Nephron progenitor cell (in vitro differentiated cells): ENCODE measurements at places on chromosomes 7 and 10.

GRCh38 chr7:91239171-91239604 is 25.0 kb upstream of the FZD1 start:
- DNase-seq = no peak

DNA sequence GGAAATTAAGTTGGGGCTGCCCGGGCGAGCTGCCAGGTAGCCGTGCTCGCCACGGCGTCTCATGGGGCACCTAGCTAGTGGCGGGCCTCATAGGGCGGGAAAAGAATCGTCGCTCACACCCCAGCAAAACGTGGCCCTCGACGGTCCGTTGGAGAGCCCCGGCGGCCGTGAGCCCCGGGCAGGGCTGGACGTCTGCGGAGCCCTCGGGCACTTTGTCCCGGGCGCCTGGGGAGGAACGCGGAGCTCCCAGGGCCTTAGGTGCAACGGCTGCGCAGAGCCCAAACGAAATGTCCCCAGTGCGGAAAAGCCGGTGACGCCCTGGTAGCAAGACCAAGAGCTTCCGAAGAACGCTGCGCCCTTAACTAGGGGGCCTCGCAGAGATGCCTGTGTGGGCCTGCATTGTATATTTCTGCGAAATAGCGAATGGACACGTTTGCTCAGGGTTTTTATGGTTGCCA is 866 bp upstream of the SFMBT2 start:
- peak; percentile 29 for DNase-seq

- no peak for DNase-seq
These were observed 60.4 kb downstream of the ARL4A start for GRCh38 chr7:12747687-12748306.

GRCh38 chr10:35400595-35401268 is 64.4 kb downstream of the CCNY start:
- DNase-seq = no peak

DNA sequence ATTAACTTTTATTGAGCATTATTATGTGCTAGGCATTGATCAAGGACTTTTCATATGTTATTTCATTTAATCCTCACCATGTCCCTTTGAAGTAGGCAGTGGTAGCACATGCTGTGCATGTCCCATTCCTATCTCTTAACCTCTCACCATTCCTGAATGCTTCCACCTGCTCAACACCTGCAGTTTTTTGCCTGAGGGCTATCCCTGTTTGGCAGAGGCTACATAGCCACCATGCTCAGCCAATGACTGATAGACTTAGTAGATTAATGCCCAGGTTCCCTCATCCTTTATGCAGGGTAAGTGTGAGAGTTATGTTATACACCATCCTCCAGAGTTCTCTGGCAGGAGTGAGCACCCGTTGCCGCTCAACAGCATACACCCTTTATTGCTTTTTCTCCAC is 387.8 kb downstream of the BBS9 start:
- no peak for DNase-seq

GRCh38 chr10:58477902-58478301 is 34.8 kb upstream of the BICC1 start:
- DNase-seq = no peak

DNA sequence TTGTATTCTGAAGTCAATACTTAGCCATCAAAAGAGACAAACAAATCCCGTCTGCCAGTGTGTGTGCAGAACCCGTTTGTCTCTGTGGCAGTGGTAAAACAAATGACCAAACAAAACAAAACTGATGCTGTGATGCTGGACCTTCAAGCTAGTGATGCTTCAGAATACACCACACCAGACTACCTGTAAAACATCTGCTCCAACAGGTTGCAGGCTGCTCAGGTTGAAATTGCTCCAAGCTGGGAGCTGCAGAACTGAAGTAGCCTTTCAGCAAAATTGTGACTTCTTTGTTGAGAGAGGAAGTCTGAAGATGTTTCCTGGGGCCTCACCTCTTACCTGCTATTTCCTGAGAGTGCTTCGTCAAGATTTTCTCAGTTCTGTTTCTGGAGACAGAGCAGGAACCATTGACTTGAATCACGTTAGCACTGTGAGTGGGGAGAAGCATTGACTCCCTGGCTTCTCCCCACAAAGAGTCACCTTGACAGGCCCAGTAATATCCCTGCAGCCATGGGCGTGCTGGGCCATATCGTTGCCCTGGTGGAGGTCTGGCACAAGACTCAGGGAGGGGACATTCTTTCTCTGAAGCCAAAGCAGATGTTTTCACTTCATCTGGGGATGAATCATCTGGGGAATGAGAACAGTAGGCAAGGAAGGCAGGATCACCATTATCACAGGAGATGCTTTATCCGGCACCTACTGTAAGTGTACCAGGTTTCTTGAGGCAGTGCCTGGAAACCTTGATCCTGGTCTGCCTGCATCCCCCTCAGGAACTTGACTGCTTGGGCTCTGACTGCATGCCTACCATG is 80.2 kb downstream of the RBM20 start:
- no peak for DNase-seq

GRCh38 chr7:132830941-132831340 is 250.9 kb downstream of the CHCHD3 start:
- no peak for DNase-seq

DNA sequence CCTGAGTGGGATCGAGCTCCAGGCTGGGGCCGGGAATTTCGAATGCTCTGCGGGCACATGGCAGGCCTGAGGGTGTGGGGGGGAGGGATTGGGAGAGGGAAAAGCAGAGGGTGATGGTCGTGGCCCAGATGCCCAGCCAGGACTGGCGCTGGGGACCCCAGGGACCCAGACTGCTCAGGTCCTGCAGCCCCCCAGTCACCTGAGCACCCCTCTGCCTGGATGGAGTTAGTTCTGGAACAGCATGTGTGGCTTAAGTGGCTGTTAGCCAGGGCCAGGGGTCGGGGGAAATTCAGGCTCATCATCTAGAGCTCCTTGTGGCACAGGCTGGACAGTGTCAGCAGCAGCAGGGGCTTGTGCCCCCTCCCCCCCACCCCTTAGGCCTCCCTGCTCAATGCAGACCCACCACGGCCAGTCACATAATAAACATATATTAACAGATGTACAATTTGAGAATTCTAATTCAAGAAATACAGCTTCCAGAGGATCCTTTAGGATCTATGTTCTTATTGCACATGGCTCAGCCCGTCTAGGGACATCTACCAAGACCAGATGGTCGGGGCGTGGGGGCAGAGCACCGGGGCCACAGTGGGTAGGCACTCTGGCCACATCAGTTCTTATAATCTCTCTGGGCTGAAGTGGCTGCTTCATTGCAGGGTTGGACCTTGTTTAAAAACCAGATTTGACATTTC is 22.2 kb downstream of the DNAJB12 start:
- DNase-seq = no peak
